Foreskin keratinocyte (primary cell): ENCODE measurements at places on chromosomes 3 and 15.
A peak's percentile ranks its signal among the peaks of the same experiment; 100 is the strongest.

- DNase-seq: peak; percentile 86
Measured at GRCh38 chr3:41267975-41268640, 68.8 kb downstream of the CTNNB1 start.

DNA sequence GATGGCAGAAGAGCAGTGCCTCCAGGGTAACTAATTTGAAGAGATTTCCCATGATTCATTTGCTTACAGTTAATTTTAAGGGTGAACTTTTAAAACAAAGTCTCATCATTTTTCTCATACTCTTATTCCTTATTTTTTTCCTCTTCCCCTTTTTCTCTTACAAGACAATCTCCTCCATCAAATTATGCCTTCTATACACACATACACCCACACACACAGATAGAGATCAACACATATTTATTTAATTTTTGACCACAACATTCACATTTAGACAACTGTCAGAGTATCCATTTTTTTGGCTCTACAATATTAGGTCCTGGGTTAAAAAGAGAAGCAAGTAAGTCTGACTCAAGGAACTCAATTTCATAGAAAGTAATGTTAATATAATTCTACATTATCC lies 37.6 kb downstream of the AAGAB start:
- no peak for DNase-seq

DNA sequence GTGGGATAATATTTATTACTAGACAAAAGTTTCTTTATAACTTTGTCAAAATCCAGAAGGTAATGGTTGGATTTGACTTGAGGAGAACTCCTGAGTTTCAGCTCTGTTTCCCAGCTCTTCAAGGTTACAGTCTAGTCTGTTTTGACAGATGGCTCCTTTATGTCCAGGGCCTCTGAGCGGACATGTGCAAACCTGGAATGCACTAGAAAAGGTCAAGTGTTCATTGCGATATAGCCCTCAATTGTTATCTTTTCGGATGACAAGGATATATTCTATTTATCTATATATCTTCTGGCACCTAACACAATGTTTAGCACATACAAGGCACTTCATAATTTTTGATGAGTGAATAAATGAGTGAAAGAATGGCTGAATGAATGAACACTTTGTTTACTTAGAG lies 513.2 kb upstream of the GOLIM4 start:
- no peak for DNase-seq

DNA sequence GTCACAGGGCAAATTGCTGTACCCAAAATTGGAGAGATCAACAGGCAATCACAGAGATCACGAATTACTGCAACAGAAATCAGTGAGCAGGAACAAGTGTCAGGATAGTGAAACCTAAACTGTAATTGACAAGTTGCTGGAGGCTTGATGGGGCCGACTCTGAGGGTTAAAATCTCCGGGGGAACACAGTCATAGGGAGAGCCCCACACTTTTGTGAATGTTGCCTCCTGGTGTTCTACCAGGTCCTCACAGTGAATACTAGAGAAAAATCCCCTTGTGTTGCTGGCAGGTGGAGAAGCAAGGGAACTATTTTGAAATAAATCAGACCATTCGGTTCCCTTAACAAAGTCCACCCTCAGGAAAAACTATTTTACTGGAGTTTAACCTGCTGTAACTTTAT lies 697.5 kb upstream of the CBLB start:
- DNase-seq: no peak

GRCh38 chr15:51735228-51736010 lies 2.0 kb downstream of the LYSMD2 start:
- DNase-seq: no peak
